ENCODE measurements at places on chromosomes 4 and X.
A peak's percentile ranks its signal among the peaks of the same experiment; 100 is the strongest.

DNA sequence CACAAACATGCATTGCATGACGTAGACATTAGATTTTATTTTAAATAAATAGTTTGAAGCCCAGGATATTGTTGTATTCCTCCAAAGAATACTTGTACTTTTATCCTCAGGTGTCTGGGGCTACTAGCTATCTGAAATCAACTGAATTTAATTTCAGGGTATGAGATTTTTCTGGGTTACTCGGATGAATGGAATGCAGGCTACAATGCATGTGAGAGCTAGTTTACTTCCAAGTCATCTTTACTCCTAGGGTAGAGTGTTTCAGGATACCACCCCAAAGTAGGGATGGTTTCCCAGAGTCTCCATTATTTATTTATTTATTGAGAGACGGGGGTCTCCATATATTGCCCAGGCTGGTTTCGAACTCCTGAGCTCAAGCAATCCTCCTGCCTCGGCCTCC lies 66.4 kb downstream of the HPRT1 start:
- DNase-seq = no peak

GRCh38 chr4:40192114-40193015 lies 4.5 kb upstream of the RHOH start:
- no peak for DNase-seq

GRCh38 chrX:154696676-154697045 lies 43.3 kb upstream of the CTAG2 start:
- DNase-seq = no peak

DNA sequence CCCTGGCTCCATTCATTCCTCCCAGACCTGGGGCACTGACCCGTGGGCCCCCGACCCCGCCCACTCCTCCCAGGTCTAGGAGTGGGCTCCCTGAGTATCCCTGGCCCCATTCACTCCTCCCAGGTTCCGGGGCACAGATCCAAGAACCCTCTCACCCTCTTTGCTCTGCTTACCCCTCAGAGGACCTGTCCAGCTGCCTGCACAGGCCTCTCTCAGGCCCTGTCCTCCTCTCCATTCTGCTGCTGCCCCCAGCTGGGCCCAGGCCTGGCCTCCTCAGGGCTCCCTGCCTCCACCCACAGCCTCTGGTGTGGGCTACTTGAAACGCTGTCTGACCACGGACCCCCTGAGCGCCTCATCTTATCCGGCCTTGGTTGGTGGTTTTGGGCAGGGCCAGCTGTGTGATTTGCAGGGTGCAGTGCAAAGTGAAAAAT lies 217.7 kb upstream of the PSAPL1 start:
- peak; percentile 79 for DNase-seq

- DNase-seq = no peak
Observed at GRCh38 chrX:111649638-111650037, 31.3 kb upstream of the ALG13 start.

GRCh38 chr4:25925486-25926201 lies 11.6 kb downstream of the SMIM20 start:
- DNase-seq = peak; percentile 67

- DNase-seq = no peak
Observed at GRCh38 chr4:54254116-54254914, 25.2 kb downstream of the PDGFRA start.
